Endothelial cell of umbilical vein (primary cell): ENCODE measurements at places on chromosomes 2 and 18. TPM values are rescaled to one million over a fixed set of nuclear protein-coding genes. Genes with fewer than 3 reads are reported as not detected.

DNA sequence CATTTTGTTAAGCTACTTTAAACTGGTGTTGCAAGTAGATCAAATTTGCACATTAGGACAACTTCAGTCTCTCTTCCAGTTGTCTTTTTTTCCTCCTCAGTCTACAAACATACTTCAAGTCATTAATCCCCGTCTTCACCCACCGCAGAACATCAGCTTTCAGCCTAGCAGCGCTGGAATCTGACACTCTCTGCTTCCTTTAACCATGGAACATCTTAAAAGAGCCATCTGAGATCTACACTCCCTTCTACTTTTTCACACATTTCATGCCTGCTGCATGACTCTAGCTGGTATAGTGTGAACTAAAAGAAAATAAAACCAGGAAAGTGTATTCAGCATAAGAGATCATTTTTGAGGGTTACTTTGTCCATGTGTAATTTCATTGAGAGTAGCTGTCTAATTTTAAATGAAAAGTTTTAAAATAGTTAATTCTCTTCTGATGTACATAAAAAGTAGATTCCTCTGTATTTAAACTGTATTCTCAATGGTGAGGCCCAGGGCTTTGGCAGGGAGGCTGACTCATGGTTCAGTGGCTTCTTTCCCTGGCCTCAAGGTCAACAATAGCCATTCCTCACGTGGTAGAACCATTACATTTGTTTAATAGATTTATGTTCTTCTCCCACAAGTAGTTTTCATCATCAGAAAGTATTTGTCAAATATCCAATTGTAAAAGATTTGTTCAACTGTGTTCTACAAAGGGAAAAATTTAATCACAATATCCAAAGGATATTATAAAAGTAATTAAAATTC is 16.5 kb downstream of the SGPP2 start:
- DNase-seq = peak; percentile 9

The GTF2A1L gene
- total RNA-seq = not detected in 2 replicates

DNA sequence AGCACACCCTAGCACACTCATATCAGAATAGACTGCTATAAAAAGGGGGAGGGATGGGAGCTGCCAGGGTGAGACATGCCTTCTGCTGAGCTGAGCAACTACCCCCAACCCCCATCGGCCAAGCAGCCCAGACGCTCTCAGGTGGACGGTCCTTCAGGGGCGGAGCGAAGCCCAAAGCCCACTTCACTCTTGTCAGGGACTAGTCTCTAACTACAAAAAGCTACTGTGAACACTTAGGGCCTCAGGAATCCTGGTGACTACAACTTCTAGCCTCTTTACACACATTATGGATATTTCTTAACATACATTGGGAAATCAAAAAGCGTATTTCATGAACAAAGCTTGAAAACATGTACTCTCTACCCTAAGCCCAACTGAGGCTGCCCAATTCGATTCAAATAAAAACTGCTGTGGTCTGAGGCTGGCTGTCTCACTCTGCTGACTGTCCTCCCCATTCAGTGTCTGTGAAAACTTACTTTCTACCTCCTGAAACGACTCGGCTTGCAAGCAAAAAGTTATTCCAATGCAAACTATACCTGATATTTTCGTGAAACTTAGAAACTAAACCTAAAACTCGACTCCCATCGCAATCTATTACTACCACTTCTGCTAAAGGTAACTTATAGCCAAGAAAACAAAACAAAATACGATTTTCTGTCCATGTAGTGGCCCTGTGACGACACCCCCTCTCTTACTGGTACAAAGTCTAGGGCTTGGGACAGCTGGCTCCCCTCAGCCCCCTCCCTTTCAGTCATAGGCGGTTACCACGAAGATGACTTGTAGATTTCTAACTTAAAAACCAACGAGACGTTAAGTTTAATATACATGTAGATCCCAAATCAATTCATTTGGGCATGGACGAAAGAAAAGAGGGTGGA is 1.2 kb downstream of the SERTAD2 start:
- DNase-seq = peak; percentile 55

The C2orf81 gene
- 0.51 and 0.71 TPM in 2 replicates for total RNA-seq

The MGAT4A gene
- 42.2 and 47.6 TPM in 2 replicates for total RNA-seq

The ABCG5 gene
- total RNA-seq = not detected in 2 replicates

The SERPINB12 gene
- not detected in 2 replicates for total RNA-seq

DNA sequence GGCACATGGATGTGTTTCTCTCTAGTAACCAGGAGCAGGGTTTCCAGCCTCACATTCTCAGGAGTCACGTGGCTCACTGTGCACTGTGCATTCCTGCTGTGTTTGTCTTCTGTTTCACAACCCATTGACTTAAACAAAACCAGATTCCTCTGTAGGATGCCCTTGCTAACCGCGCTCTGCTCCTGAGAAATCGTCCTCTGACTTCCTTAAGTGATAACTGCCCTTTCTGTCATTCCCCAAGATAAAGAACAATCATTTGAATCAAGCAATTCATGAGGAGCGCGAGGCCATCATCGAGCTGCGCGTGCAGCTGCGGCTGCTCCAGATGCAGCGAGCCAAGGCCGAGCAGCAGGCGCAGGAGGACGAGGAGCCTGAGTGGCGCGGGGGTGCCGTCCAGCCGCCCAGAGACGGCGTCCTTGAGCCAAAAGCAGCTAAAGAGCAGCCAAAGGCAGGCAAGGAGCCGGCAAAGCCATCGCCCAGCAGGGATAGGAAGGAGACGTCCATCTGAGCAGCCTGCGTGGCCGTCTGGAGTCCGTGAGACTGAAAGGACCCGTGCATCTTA is 60.2 kb downstream of the RALBP1 start:
- no peak for DNase-seq

- no peak for DNase-seq
These were observed 254.9 kb downstream of the PAX3 start for GRCh38 chr2:222043897-222044296.

- DNase-seq = peak; percentile 78
These were observed 231.9 kb downstream of the ALPK2 start for GRCh38 chr18:58396966-58397365.

DNA sequence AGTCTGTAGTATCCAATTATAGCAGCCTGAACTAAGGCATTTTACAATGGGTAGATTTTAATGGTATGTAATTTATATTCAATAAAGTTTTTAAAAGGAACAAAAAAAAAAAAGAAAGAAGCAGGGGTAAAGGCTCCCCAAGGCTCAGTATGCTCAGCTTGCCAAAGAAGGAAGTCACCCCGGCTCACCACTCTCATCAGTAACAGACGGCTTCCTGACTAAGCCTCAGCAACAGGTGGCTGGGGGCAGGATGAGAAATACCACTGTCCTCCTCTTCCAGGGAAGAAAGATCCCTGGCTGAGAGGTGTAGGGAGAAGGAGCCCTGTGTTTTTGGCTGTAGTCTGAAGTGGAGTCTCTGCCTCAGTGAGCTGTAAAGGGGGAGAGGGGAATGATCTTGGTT is 121.2 kb downstream of the ARHGEF4 start:
- no peak for DNase-seq

The DNAJC27 gene
- total RNA-seq = 3.2 and 3.9 TPM in 2 replicates
